ENCODE measurements at places on chromosomes 12 and 14.

GRCh38 chr14:89728964-89729363, 225.6 kb downstream of the EFCAB11 start:
- no peak for DNase-seq

DNA sequence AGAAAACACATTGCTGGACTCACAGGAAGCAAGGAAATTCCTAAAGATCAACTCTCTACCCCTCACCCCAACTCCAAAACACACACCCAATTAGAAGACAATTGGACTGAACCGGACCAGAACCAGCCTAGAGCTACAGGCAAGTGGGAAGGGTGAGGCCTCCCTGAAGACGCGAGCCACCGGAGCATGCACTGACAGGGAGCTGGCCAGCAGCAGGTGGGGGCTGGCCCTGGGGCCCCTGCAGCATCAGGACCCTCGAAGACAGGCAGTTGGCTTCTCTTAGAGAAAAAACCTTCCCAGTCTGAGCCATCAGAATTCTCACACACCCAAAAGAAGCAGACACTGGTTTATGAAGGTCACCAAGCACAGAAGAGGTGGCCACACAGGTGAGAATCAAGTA, 209.5 kb upstream of the DIO3 start:
- DNase-seq, result no peak

DNA sequence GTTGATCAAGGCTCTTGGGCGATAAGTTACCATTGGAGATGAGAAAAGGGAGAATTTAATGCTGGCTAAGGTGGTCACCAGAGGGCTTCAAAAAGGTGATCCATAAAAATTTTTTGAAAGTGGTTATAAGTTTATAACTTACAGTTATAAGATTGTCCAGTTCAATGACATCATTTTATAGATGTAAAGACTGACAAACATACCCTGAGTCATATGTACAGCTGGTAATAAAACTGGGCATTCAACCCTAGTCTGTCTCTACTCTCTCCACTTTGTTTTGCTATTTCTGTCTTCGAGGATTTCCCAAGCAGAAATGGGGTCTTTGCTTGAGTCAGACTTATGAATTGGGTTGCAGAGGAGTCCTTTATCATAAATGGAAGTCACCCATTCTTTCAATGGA, 454.0 kb downstream of the SOX5 start:
- no peak for DNase-seq

GRCh38 chr12:123726244-123726643, 14.1 kb downstream of the ATP6V0A2 start:
- DNase-seq, result no peak
